ENCODE measurements at places on chromosomes 6 and 20.

GRCh38 chr6:149934249-149935156 lies 7.3 kb upstream of the ULBP2 start:
- DNase-seq: peak; percentile 66

- no peak for DNase-seq
Observed at GRCh38 chr6:105305521-105305920, 97.4 kb downstream of the PREP start.

GRCh38 chr6:3612341-3613041 lies 139.0 kb downstream of the PXDC1 start:
- no peak for DNase-seq

DNA sequence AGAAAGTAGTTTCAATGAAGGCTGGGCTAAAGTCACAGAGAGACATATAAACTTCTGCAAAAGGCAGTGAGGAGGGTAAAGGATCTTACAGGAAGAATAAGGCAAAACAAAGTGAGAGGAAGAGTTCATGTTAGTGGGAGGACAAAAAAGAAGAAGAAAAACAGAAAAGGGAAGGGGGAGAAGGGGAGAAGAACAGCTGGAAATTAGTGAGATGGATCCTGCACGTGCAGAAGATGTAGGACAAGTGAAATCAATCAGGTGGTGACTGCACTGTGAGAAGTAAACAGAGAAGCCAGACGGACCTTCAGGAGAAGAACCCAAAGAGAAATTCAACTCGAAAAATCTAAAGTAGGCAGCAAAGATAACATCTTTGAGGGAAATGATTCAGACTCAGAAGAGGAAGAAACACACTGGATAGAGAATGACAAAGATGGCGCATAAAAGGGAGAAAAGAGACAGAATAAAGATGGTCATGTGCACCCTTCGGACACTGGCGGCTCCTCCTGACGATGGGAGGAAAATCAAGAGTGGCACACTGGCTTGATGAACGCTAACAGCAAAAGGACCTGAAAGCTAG lies 105.9 kb downstream of the MYB start:
- no peak for DNase-seq

DNA sequence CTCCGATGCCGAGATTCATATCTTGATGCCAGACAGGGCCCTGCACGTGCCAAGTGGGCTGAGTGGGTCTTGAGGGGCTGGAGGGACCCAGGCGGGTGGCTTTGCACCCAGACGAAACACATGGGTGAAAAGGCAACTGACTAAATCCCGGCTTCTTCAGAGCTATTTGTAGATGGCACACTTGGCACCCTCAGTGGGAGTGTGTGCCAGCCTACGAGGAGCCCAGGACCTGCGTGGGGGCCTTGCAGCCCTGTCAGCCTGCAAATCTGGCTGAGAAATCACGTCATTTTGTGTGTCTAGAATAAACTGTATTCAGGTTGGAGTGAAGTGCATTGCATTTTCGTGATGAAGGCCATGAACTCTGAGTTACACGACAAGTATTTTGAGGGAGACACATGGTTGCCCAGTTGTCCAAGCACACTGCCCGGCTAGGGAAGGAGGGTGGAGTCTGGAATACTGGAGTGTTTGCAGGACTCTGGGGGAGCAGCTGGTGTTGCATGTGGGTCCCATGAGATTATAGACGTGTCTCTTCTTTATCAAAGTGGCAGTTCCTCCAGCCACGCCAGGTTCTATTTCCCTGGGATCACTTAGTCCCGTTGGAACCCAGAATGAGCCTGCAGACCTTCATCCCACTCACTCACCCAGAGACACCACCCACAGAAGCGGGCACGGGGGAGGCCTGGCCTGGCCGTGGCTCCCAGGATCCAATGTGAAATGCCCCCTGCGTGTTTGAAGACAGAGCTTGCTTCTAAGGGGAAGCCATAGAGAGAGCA lies 60.2 kb downstream of the DLL1 start:
- DNase-seq: no peak

DNA sequence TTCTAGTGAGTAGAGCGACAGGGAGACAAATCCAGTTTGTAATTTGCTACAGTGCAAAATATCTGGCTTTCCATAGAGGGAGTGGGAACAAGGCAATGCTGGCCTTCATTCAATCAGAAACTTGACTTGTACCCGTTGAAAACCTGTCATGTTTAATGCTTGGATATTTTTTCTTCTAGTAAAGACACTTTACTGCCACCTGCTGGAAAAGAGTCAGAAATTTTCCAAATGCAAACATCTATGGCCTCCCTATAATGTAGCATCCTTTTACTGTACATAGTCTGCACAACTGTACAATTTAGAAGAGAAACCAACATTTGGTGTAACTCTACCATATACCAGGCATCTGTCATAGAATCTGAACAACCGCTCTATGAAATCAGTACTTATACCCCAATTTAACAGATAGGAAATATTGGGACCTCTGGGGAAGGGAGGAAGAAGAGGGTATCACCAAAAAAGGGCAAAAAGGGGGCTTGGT lies 16.7 kb upstream of the TBC1D20 start:
- DNase-seq: no peak
